Karpas-422 (cell line): ENCODE measurements at places on chromosomes 11 and 22. TPM values are rescaled to one million over a fixed set of nuclear protein-coding genes. Genes with fewer than 3 reads are reported as not detected.
A peak's percentile ranks its signal among the peaks of the same experiment; 100 is the strongest.

GRCh38 chr11:19938866-19939265 lies 221.4 kb downstream of the DBX1 start:
- H3K36me3 ChIP-seq: no peaks in the 10 kb centered on the region
- no peaks in the 10 kb centered on the region for H3K27me3 ChIP-seq
- no peak overlapping the region for H3K4me3 ChIP-seq
- H3K27ac ChIP-seq: no peak overlapping the region

OR2D2 gene
- 0.36 and 0.71 TPM in 2 replicates for total RNA-seq

DNA sequence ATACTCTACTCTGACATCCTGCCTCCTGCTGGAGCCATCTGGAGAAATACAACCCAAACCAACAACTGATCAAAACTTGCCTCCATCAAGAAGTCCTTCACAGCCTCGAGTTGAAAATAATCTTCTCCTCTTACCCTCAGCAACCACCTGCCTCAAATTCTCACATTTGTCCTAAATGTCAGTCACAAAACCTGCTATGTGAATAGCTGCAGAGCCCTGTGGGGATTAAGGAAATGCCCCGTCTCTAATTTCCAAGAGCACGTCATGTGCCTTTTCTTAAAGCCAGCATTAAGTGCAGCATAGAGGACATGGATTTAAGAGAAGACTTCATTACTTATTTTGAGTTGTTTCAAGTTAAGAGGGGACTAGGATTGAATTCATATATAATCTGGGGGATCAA lies 105.9 kb downstream of the TRPC6 start:
- no peak overlapping the region for H3K27ac ChIP-seq
- H3K4me3 ChIP-seq: no peak overlapping the region
- DNase-seq: no peak
- H3K27me3 ChIP-seq: no peaks in the 10 kb centered on the region
- no peaks in the 10 kb centered on the region for H3K36me3 ChIP-seq

HTR3B gene
- 2.2 and 2.7 TPM in 2 replicates for total RNA-seq

DNA sequence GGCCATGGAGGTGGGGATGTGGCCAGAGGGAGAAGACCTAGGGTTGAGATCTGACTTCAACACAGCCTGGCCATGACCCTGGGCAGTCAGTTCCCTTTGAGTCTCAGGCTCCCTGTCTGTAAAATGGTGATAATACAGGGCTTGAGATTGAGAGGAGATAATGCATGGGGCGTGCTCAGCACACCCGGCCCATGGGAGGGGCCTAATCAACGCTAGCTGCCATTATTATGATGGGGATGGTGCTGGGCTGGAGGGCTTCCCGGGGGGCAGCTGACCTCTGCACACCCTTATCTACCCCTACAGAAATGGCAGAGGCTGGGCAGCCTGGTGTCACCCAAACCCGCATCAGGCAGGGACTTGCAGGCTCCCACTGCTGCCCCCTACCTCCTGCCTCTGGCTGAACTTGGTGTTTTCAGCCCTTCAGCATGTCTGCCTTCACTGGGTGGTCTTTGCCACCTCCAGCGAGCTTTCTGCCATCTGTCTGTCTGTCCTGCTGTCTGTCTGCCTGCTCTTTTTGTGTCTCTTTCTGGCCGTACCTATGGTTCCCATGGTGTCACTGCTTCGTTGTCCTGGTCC lies 84.5 kb downstream of the CACNA1I start:
- H3K4me1 ChIP-seq: no peaks in the 10 kb centered on the region
- no peaks in the 10 kb centered on the region for H3K27me3 ChIP-seq
- DNase-seq: peak; percentile 61
- H3K4me3 ChIP-seq: no peak overlapping the region

DNA sequence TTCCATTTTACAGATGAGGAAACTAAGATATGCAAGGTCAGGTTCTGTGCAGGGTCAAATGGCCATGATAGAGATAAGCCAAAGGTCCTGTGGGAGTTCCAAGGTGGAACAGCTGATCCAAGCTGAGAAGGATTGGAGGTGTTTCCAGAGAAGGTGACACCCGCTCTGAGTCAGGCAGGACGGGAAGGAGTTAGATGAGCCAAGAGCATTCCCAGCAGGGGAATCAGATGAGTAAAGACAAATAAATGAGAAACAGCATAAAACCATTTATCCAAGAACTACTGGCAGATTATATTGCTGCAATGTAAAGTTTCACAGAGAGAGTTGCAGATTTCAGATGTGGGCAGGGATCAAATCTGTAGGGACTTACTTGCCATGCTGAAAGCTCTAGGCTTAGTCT lies 18.9 kb upstream of the HEPHL1 start:
- H3K36me3 ChIP-seq: no peaks in the 10 kb centered on the region
- H3K4me3 ChIP-seq: no peak overlapping the region
- H3K4me1 ChIP-seq: no peaks in the 10 kb centered on the region
- no peak overlapping the region for H3K27ac ChIP-seq
- no peak for DNase-seq
- H3K27me3 ChIP-seq: no peaks in the 10 kb centered on the region

DNA sequence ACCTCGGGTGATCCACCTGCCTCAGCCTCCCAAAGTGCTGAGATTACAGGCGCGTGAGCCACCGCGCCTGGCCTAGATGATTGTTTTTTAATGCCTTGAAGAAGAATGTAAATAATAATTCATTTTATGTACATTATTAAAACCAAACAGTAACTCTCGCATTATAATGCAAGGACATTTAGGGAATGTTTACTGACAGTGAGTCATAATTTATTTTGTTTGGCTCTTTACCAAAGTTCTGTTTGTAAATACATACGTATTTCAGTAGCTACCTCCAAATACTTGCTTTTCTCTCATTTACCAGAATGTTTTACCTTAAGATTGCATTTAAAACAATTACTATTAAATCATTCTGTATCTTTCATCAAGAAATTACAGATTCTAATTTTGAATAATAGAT lies 3.0 kb downstream of the RAB39A start:
- peaks cover 11% of the 10 kb centered on the region; the same call in 1 of the 2 replicates for H3K36me3 ChIP-seq
- no peaks in the 10 kb centered on the region for H3K27me3 ChIP-seq
- no peak overlapping the region for H3K4me3 ChIP-seq
- peaks cover 19% of the 10 kb centered on the region for H3K4me1 ChIP-seq
- DNase-seq: no peak

DNA sequence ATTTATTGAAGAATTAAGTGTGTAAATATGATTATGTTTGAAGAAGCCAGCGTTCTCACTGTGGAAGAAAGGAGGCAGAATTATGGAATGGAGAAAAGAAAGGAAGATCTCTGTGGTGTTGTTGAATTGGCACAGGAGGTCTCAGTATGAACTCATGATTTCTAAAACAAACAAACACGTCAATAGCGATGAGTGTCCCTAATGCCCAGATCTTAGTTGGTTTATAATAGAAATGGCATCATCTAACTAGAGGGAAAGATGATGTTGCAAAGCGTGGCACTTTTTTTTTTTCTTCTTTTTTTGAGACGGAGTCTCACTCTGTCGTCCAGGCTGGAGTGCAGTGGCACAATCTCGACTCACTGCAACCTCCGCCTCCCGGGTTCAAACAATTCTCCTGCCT lies 39.2 kb upstream of the SLN start:
- H3K4me1 ChIP-seq: no peaks in the 10 kb centered on the region
- no peak overlapping the region for H3K4me3 ChIP-seq
- H3K27me3 ChIP-seq: no peaks in the 10 kb centered on the region
- no peaks in the 10 kb centered on the region for H3K36me3 ChIP-seq

SAA2 gene
- total RNA-seq: not detected in 2 replicates

DNA sequence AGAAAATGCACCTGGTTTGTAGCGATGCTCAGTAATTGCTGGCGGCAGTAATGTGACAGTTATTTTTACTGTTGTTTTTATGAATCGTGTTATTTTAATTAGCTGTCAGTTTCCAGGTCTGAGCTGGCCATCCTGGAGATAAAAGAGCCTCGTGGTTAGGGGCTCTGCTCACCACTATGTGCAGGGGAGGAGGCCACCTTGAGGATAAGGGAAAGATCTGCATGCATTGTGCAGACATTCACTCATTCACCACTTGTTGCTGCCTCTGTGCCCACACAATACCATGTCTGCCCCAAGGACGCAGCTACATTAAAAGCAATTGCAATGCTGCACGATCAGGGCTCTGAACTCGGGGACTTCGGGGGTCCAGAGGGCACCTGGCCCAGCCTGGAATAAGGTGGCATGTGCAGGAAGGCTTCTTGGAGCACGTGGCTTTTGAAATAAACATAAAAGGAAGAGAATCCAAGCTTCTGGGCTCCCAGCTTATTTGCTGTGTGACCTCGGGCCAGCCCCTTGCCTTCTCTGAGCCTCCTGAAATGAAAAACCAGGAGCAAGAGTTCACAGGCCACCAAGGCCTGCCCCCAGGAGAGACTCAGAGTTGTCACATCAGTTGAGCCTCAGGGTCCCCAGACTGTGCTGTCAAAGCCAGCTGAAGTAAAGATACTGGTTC lies 44.7 kb upstream of the SHISAL1 start:
- no peak overlapping the region for H3K4me3 ChIP-seq
- no peak for DNase-seq
- H3K36me3 ChIP-seq: no peaks in the 10 kb centered on the region
- no peak overlapping the region for H3K27ac ChIP-seq

DHCR7 gene
- 63.3 and 65.3 TPM in 2 replicates for total RNA-seq

GRCh38 chr11:110373051-110373702 lies 56.6 kb upstream of the FDX1 start:
- no peaks in the 10 kb centered on the region for H3K4me1 ChIP-seq
- no peaks in the 10 kb centered on the region for H3K36me3 ChIP-seq
- H3K27me3 ChIP-seq: no peaks in the 10 kb centered on the region

DNA sequence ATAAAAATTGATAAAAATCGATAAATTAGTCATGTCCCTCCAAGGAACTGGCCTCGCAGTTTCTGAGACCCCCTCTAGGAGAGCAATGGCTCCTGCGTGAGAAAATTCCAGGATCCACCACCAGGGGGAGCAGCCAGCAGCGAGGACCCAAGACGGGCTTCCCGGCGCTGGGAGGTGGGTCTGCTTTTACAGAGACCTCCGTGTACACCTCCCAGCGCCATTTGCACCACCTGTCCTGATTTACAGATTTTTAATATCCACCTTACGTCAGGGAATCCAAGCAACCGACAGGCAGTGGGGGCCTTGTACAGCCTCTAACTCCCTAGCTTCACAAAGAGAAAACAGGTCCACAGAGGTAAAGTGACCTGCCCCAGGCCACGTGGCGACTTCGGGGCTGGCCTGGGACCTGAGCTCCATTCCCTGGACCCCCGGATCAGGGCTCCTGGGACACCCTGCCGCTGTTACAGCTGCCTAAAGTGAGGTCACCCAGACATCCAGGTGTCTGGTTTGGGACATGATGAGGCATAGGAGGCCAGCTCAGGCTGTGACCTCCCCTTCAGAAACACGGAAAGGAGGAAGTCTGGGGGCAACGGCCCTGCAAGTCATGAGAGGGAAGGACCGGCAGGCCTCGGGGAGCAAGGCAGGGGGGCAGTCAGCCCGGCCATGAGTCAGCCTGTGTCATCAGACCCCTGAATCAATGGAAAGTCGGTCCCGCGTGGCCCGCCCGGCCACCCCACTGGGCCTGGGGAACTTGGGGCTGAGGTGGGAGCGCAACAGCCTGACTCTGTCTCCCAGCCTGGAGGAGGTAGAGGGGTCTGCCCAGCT lies 3.5 kb downstream of the OSM start:
- H3K4me1 ChIP-seq: peaks cover 26% of the 10 kb centered on the region
- peak; percentile 92 for DNase-seq
- no peaks in the 10 kb centered on the region for H3K36me3 ChIP-seq
- no peak overlapping the region for H3K27ac ChIP-seq

TOB2 gene
- 43.7 and 46.8 TPM in 2 replicates for total RNA-seq

MED15 gene
- total RNA-seq: 36.9 and 70.3 TPM in 2 replicates

DNA sequence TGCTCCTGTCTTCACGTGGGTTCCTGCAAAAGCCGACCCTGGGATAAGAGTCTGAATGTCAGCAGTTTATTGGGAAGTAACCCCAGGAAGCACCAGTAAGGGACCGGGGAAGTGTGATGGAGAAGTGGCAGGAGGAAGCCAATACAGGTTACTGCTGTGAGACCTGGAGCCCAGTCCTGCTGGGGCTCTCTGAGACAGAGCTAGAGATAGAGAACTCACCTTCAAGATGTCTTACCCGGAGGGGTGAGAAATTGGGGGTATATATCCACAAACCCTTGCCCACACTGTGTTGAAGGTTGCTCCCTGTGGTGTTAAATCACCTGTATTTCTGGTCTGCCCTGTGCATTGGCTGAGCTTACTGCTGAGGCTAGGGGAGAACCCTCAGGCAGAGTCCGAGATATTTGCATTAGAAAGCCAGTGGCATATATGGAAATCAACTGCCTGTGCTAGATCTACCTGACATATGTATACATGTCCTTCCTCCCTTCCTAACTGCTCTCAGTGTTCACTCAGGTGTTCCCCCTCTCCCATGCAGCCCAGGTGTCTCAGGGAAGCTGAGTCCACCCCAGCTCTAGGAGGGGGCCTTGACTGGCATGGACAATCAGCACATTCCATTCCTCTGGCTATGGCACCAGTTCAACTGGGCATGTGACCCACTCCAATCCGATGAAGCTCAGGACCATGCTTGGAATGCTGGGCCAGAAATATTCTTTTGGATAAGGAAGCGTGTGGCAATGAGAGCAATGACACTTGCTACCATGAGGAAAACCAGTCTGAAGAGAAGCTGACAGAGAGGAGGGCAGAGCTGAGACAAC lies 6.8 kb upstream of the MICAL2 start:
- DNase-seq: no peak
- no peaks in the 10 kb centered on the region for H3K36me3 ChIP-seq
- no peaks in the 10 kb centered on the region for H3K27me3 ChIP-seq
- no peak overlapping the region for H3K27ac ChIP-seq

GRCh38 chr11:78300108-78300839 lies 111.6 kb downstream of the USP35 start:
- H3K4me3 ChIP-seq: no peak overlapping the region
- H3K27ac ChIP-seq: no peak overlapping the region
- H3K36me3 ChIP-seq: no peaks in the 10 kb centered on the region
- H3K27me3 ChIP-seq: no peaks in the 10 kb centered on the region
- peaks cover 5% of the 10 kb centered on the region for H3K4me1 ChIP-seq

DNA sequence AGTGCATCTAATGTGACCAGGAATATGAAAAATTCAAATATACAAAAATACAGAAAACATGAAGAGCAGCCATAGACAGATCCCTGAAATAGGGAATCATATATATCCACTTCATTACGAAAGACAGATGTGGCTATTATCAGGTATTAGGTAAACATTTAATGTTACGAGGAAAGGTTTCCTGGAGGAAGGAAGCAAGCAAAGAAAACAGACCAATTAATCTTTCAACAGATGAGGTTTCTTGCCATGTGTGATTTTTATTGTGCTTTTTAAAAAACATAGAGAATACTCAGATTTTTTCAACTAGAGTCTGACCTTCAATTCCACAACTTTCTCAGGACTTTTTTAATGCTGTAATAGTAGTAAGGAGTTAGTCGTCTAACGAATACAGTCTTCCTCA lies 24.3 kb upstream of the GAB2 start:
- no peak for DNase-seq
- H3K27me3 ChIP-seq: no peaks in the 10 kb centered on the region
- H3K4me1 ChIP-seq: peaks cover 24% of the 10 kb centered on the region
- no peak overlapping the region for H3K27ac ChIP-seq

GRCh38 chr11:39917256-39917655 lies 1542.2 kb downstream of the LRRC4C start:
- no peak overlapping the region for H3K4me3 ChIP-seq
- no peaks in the 10 kb centered on the region for H3K4me1 ChIP-seq
- H3K27ac ChIP-seq: no peak overlapping the region
- no peak for DNase-seq
- no peaks in the 10 kb centered on the region for H3K36me3 ChIP-seq
